ENCODE measurements at places on chromosomes 2 and 18. TPM values are rescaled to one million over a fixed set of nuclear protein-coding genes. Genes with fewer than 3 reads are reported as not detected.

DNA sequence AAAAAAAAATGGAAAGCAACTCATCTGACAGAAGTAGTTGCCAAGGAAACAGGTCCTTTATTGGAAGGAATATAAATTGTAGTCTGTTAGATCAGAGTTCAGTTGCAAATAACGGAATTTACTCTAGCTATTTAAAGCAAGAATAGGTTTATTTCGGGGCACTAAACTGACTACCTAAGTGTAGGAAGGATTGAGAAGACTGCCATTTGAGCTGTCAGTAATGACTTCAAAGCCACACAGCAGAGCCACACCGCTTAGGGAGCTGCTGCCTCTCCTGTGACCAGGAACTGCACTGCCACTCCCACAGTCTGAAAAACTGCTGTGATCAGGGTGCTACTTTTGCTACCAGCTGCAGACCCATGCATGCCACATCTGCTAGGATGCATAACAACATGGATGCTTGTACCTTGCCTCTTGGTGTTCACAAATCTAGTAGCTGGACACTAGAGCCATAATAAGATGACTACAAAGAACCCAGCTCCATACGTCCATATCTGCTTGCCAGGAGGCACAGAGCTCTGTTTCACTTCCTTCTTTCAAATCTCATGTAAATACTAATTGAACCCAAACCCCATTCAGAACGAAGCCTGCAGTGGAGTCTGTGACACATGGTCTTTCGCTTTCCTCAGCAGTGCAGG is 2.2 kb downstream of the DSG2 start:
- DNase-seq: no peak

- DNase-seq: no peak
Measured at GRCh38 chr2:37648331-37649011, 23.0 kb downstream of the CDC42EP3 start.

The EFR3B gene
- total RNA-seq: 0.13 TPM

- peak; percentile 87 for DNase-seq
Measured at GRCh38 chr2:191927319-191927867, 80.5 kb upstream of the CAVIN2 start.

DNA sequence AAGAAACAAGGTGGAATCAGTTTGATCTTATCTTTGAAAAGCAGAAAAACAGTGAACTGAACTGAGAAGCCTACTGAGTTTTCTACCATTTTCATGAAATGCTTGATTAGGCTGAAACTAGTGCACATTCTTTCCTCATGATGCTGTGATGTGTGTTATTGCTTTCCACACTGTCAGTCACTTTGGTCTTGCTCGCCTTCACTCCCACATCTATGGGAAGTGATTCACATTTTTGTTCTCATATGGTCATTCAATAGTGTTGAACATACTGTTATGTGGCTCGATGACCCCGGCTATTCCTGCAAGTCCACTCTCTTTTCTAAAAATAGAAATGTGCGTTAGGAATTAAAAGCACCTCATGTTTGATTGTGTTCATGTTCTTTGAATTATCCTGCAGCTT is 129.7 kb downstream of the TGIF1 start:
- DNase-seq: peak; percentile 82

The PARD6G gene
- 12.4 TPM for total RNA-seq

The KCNG2 gene
- not detected for total RNA-seq

DNA sequence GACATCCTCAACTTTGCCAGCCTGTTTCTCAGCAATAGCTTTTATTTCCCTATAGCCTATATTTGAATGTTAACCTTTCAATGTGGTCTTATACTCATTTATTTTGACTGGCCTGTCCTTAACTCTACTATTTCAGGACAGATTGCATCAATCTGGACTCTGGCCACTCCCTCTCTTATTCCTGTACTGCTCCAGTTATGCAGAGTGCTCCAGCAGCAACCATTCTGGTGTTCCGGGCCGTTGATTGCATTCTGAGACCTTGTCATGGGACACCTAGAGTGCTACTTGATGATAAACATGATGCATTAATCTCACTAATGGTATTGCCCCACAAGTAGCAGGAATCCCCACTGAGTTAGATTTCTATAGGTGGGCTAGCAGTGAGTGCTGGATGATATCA is 363.4 kb downstream of the LRRTM1 start:
- no peak for DNase-seq

GRCh38 chr2:71894261-71894660 is 253.4 kb downstream of the CYP26B1 start:
- no peak for DNase-seq

DNA sequence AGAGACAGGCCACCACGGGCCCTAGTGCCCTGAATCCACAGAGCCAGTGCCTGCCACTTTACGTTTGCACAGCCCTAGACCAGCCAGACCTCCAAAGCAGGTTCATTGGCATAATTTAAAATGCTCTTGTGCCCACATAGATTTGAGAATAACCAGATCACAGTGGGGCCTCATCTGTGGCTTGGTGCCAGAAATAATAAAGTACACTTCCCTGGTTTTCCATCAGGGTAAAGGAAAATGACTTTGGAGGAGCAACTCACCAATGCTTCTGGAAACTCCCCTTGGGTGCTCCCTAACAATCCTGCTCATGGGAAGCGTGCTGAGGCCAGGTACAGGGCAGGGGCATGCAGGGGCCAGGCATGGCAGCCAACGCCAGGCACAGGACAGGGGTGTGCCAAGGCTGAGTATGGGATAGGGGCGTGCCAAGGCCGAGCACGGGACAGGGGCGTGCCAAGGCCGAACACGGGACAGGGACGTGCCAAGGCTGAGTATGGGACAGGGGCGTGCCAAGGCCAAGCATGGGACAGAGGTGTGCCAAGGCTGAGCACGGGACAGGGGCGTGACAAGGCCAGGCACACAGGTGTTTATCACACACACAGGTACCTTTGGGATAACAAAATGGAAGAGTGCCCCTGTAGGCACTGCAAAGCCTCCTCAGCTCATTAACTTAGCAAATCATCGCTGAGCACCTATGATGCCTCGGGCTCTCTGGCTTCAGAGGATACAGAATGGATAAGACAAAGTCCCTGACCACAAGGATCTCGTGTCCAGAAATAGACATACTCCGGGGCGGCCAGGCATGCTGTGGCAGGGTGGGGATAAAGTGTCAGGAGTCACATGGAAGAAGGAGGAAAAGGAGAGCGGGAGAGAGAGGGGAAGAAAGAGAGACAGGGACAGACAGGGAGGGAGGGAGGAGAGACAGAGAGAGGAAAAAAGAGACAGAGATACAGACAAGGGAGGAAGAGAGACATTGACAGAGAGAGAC is 334.7 kb downstream of the EIPR1 start:
- no peak for DNase-seq

The ATG4B gene
- 66.6 TPM for total RNA-seq

GRCh38 chr18:74525741-74526140 is 8.6 kb upstream of the CNDP1 start:
- no peak for DNase-seq

The SIX3 gene
- not detected for total RNA-seq

GRCh38 chr2:12391116-12391515 is 325.6 kb upstream of the TRIB2 start:
- DNase-seq: no peak

GRCh38 chr18:9178557-9178956 is 42.0 kb downstream of the ANKRD12 start:
- no peak for DNase-seq

- no peak for DNase-seq
Measured at GRCh38 chr2:68734176-68734575, 435 bp upstream of the ARHGAP25 start.

DNA sequence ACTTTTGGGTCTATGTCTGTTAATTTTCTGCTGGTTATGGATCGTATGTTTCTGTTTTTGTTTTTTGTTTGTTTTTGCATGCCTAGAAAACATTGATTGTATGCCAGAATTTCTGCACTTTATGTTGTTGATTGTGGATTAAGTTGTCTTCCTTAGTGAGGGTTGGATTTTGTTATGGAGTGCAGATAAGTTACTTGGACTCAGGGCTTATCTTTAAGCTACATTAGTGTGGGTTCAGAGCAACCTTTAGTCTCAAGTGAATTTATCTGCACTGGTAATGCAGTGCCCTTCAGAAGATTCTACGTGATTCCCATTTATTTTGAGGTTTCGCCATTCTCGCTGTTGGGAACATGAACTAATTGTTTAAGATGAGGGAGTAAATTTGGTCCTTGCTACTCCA is 32.9 kb downstream of the UBR3 start:
- DNase-seq: no peak

- no peak for DNase-seq
Measured at GRCh38 chr2:223197046-223197445, 145.1 kb downstream of the KCNE4 start.

- no peak for DNase-seq
Measured at GRCh38 chr18:75208836-75209128, 157 bp downstream of the PTGR3 start.

DNA sequence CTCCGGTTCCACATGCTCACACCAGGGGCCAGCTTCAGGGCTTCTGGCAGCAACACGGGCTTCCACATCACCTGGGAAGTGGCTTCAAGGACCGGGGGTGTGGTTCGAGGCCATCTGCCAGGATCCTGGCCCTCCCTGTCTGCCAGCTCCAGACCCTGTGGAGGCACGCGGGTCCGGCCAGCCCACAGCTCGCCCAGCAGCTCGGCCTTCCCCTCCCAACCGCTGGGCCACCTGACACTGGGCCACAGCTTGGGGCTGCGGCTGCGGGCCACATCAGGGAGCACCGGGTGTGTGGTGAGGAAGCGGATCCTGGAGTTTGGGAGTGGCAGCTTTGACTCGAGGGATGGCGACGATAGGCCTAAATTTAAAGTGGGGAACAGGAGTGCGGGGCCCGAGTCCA is 7.0 kb downstream of the C2orf81 start:
- DNase-seq: no peak

DNA sequence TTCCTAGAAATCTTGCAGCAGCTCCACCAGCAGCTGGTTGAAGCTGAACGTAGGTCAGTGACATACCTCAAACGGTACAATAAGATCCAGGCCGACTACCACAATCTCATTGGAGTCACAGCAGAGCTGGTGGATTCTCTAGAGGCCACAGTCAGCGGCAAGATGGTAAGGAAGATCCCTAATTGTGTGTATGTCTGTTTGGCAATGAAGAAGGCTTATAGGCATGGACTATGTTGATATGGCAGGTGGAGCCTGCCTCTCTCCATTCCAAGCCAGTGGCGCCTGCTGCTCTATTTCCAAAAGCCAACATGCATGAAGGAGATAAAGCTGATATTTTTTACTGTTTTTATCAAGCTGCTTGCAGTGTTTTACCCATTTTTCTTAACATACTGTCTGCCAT is 36.8 kb downstream of the ARMC9 start:
- no peak for DNase-seq

The EXOC6B gene
- 41.7 TPM for total RNA-seq

DNA sequence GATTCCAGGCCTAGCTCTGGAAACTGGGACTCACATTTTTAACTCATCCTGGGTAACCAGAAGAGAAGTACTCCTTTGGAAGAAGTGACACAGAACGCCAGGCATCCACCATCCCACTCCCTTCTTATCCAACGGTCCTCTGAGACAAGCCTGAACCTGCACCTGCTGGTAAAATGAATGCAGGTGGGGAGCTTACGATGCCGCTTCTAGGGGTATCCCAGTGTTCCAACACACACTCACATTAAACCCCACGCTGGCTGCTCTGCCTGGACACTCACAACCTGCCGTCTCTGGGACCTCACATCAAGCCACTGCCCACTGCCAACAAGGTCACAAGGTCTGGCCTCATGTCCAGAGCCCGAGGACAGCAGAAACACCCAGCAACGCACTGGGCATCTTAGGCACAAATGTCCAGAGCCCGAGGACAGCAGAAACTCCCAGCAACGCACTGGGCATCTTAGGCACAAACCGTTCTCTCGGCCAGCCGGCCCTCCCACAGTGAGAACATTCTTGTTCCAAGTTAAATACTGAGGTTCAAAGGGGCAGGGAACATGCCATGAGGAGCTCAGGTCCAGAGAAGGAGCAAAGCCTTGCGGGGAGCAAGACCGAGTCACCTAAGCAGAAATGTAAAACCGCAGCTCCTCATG is 9.9 kb downstream of the SLC66A2 start:
- DNase-seq: peak; percentile 28

The MAPRE3 gene
- 2.8 TPM for total RNA-seq

- no peak for DNase-seq
Measured at GRCh38 chr2:237911363-237912017, 52.1 kb downstream of the RAMP1 start.

DNA sequence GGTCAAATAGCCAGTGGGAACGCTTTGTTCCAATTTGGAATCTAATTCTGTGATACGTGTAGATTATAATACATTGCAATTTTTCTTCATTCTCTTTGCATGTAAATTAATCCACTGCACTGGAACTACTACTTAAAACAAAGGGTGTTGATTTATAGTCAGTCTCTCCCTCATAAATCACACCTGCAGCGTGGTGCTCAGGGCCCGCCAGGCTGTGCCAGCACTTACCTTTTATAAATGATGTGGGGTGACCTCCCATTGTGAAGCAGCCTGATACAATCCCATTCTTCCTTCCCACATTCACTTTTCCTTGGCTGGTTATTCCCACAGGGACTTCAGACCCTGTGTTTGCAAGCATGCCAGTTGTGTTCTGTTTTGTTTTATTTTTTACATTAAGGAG is 302.3 kb upstream of the ID2 start:
- DNase-seq: no peak

The SETBP1 gene
- total RNA-seq: 1.3 TPM

GRCh38 chr2:1993711-1994682 is 249.7 kb upstream of the PXDN start:
- no peak for DNase-seq

The RAD51AP2 gene
- 0.13 TPM for total RNA-seq

DNA sequence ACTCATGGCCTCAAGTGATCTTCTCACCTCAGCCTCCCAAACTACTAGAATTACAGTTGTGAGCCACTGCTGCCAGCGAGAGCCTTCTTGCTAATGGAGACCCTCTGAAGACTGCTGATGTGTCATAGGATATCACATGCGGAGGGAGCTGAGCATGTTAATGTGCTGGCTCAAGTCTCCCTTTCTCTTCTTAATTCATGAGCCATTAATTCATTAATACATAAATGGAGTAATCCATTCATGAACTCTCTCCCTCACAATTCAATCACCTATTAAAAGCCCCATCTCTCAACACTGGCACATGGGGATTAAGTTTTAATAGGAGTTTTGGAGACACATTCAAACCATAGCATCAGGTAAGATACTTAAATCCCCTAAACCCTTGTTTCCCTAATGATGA is 54.8 kb downstream of the SYT4 start:
- DNase-seq: no peak

DNA sequence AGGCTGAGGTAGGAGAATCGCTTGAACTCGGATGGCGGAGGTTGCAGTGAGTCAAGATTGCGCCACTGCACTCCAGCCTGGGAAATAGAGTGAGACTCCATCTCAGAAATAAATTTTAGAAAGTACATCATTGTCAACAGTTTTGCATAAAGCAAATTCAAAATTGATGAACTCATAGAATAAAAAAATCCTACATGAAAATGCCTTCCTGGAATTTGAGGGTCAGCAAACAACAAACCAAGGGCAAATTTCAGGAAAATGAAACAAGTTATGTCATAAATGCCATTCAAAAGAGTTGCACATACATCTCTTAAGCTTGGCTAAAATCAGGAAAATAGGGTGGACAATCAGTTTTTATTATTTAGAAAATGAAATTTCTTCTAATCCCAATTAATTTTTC is 45.1 kb downstream of the COL5A2 start:
- DNase-seq: no peak

The POTEJ gene
- not detected for total RNA-seq

Measured in bronchial epithelial cell (primary cell).